ENCODE measurements at places on chromosomes 16 and 17. TPM values are rescaled to one million over a fixed set of nuclear protein-coding genes. Genes with fewer than 3 reads are reported as not detected.

GRCh38 chr17:4725646-4726310 is 5.5 kb upstream of the MED11 start:
- DNase-seq = no peak
- H3K4me1 ChIP-seq = no peaks in the 10 kb centered on the region
- H3K27ac ChIP-seq = no peak overlapping the region
- no peak overlapping the region for H3K4me3 ChIP-seq
- H3K36me3 ChIP-seq = no peaks in the 10 kb centered on the region

DNA sequence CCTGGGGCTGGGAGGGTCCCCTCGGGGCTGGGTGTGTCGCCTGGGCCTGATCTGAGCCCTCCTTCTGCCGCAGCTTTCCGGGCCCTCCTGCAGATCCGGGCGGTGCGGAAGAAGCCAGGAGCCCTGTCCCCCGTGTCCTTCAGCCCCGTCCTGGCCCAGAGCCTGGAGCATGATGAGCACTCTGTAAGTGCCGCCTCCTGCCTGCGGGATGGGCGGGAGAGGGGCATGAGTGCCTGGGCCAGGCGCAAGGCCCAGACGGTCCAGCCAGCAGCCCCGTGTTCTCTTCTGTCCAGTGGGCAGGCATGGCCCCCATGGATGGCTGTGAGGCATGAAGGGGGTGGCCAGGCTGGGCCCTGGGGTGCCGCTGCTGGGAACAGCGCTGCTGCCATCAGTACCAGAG is 16.0 kb upstream of the NUDT16L1 start:
- no peaks in the 10 kb centered on the region for H3K27me3 ChIP-seq
- H3K4me3 ChIP-seq = no peak overlapping the region

GRCh38 chr16:2048116-2048543 is 345 bp downstream of the TSC2 start:
- no peak for DNase-seq
- no peak overlapping the region for H3K27ac ChIP-seq
- H3K27me3 ChIP-seq = no peaks in the 10 kb centered on the region
- peaks cover 51% of the 10 kb centered on the region for H3K36me3 ChIP-seq
- H3K4me3 ChIP-seq = peak overlapping the region; percentile 71

DNA sequence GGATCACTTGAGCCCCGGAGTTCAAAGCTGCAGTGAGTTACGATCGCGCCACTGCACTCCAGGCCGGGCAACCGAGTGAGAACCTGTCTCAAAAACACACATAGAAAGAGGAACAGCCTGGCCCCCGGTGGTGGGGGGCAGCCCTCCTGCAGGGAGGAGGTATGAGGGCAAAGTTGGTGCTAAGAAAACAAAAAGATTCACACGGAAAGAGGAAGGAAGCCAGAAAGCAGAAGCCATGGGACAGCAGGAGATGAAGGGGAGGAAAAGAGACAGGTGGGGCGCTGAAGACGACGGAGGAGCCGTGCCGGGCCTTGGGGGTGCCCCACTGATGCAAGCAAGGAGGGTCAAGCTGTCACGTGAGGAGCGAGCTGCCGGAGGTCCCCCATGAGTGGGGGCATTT is 8.2 kb upstream of the C16orf74 start:
- H3K4me3 ChIP-seq = no peak overlapping the region
- DNase-seq = no peak
- H3K4me1 ChIP-seq = no peaks in the 10 kb centered on the region
- H3K36me3 ChIP-seq = no peaks in the 10 kb centered on the region

DNA sequence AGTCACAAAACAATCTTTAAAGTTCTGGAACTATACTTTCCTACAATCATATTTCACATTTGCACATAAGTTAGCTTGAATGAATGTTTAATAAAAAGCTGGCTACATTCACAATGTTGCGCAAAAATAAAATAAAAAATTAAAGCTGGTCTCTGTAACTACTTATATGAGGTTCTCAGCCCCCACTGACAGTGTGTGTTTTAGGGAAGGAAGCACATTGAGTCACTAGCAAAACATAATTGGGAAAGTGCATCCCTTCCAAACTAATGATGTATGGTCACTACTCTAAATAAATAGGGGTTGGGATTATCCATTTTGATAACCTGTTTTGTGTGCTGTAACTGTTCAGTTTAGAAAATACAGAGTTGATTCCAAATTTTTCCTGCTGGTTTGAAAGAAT is 251.9 kb downstream of the IRX3 start:
- no peaks in the 10 kb centered on the region for H3K4me1 ChIP-seq
- H3K4me3 ChIP-seq = no peak overlapping the region
- no peak for DNase-seq
- H3K27ac ChIP-seq = no peak overlapping the region

- no peak for DNase-seq
- H3K27me3 ChIP-seq = no peaks in the 10 kb centered on the region
- no peak overlapping the region for H3K27ac ChIP-seq
- H3K4me1 ChIP-seq = peaks cover 30% of the 10 kb centered on the region
- H3K4me3 ChIP-seq = no peak overlapping the region
These were observed 7.1 kb downstream of the ARL4D start for GRCh38 chr17:43405861-43406260.

DNA sequence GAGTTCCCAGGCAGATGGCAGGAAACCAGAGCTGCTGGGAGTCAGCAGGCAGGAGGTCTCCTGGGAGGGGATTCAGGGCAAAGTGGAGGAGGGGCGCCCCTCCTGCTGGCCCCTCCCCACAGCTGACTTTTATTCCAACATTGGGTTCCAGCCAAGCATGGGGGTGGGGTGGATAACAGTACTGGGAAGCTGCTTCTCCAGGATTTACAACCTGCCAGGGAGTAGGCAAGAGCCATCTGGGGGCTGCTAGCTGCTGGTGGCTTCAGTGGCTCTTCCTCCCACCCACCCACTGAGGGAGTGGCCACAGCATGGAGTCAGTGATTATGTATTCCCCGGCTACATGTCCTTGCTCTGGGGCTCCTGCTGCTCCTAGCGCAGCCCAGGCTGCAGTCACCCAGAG is 36.8 kb downstream of the TMEM132E start:
- no peak for DNase-seq
- H3K27ac ChIP-seq = no peak overlapping the region
- H3K4me1 ChIP-seq = no peaks in the 10 kb centered on the region
- no peaks in the 10 kb centered on the region for H3K27me3 ChIP-seq
- no peaks in the 10 kb centered on the region for H3K36me3 ChIP-seq

DNA sequence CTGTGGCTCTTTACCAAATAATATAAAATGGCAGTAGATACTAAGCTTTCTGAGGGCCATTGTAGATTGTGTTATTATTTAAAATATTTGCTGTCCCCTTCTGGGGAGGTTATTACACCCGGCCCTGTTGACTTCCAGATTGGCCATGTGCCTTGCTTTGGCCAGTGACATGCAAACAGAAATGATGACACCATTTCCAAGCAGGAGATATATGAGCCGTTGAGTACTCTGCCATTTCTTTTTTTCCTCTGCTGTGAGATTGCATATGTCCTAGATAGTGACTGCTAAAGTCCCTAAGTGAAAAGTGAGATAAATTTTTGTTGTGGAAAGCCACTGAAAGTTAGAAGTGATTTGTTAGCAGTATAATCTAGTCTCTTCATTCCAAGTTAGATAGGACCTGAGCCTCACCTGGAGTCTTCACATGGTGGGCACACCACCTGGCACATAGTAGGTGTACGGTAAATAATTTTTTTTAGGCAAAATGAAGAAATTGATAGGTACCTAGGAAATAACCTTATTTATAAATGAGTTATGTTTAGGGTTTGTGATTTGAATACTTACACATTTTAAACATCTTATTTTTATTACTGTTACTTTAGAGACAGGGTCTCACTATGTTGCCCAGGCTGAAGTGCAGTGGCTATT is 204.0 kb upstream of the CACNG5 start:
- no peaks in the 10 kb centered on the region for H3K4me1 ChIP-seq
- no peaks in the 10 kb centered on the region for H3K36me3 ChIP-seq
- no peaks in the 10 kb centered on the region for H3K27me3 ChIP-seq
- H3K27ac ChIP-seq = no peak overlapping the region

- H3K4me3 ChIP-seq = no peak overlapping the region
- peaks cover 45% of the 10 kb centered on the region for H3K36me3 ChIP-seq
- H3K27ac ChIP-seq = peak overlapping the region; percentile 50
- peaks cover 10% of the 10 kb centered on the region for H3K4me1 ChIP-seq
- H3K27me3 ChIP-seq = no peaks in the 10 kb centered on the region
- no peak for DNase-seq
These were observed 19.7 kb upstream of the C17orf107 start for GRCh38 chr17:4879601-4880000.

DNA sequence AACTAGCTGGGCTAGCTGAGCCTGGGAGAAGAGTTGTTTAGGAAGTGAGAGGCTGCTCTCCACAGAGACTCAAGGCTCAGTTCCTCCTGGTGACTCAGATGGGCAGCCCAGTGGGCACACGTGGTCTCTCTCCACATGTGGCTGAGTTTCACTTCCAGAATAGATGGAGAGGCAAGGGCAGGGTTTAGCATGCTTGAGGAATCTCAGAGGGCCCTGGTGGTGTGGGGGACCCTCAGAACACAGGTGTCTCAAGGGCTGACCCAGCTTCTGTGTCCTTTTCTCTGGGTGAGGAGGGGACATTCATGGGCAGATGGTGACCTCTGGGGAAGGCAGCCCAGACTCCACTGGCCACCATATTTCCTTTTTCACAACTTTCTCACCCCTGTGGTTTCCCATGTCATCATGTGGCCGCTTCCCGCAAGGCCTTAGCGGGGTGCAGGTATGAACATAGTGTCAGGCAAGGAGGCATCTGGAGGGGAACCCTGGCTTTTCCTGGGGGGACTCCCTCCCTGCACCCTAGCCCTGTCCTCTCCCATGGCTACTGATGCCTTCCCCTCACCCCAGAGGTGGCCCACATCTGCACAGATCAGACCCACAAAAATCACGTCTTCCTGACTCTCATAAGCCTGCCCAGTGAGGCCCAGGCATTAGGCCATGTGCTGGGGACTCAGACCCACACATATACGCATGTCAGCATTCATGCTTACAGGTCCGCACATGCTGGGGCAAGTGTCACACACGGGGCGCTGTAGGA is 3.3 kb downstream of the GRN start:
- H3K27ac ChIP-seq = no peak overlapping the region
- no peaks in the 10 kb centered on the region for H3K27me3 ChIP-seq
- no peak overlapping the region for H3K4me3 ChIP-seq
- H3K4me1 ChIP-seq = no peaks in the 10 kb centered on the region

- no peak overlapping the region for H3K4me3 ChIP-seq
- no peaks in the 10 kb centered on the region for H3K36me3 ChIP-seq
- no peak overlapping the region for H3K27ac ChIP-seq
- no peaks in the 10 kb centered on the region for H3K27me3 ChIP-seq
- DNase-seq = no peak
These were observed 43.9 kb upstream of the CCNF start for GRCh38 chr16:2385190-2385836.

DNA sequence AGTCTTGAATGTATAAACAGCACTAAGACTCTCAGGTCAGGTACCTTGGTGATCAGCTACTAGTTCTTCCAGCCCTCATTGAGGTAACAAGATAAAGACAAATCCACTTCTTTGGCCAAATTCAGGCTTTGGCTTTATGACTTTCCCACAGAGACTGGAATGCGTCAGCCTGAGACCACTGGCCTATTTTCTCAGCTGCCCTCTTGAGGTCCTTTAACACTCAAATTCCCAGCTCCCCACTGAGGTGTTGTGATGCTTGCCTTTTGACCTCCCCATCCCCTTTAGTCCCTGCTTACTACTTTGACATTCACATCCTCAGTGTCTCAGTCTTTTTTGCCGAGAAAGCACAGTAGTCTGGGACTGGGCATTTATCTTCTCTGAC is 10.6 kb downstream of the TNFAIP1 start:
- H3K27ac ChIP-seq = no peak overlapping the region
- H3K36me3 ChIP-seq = peaks cover 13% of the 10 kb centered on the region
- no peaks in the 10 kb centered on the region for H3K4me1 ChIP-seq
- H3K4me3 ChIP-seq = no peak overlapping the region

DNA sequence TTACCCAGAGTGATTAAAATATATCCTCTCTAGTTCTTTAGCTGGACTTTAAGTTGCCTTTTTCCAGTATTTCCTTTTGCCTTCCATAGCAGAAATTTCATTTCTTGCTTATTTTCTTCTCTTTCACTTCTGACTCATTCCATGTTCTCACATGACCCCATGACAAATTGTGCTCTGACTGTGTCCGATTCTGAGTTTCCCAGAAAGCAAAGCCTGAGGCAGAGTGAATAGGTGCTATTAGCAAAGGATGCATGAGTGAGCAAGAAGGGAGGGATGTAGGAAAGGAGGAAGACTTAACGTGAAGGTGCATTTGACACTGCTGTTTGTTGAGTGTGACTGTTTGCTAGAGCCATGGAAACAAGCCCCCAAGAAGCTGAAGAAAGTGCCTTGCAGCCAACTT is 82.6 kb upstream of the CNTNAP4 start:
- no peak overlapping the region for H3K4me3 ChIP-seq
- no peaks in the 10 kb centered on the region for H3K27me3 ChIP-seq
- H3K27ac ChIP-seq = peak overlapping the region; percentile 26
- H3K4me1 ChIP-seq = no peaks in the 10 kb centered on the region

DNA sequence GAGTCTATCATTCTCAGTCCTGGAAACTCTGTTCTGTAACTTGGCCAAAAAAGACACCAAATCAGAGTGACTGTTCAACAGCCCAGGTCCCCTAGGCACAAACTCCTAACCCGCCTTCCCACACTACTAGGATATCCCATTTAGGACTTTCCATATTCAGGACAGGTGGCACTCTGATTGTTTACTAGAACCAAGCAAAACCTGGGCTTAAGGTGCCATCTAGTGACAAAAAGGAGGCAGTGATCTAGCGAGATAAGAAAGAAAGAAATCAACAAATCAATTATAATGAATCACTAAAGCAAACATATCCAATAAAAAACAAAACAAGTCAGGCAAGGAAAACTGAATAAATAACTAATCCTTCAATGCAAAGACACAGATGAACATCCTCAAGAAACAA is 203.9 kb downstream of the CEP112 start:
- H3K36me3 ChIP-seq = peaks cover 6% of the 10 kb centered on the region
- no peak overlapping the region for H3K27ac ChIP-seq
- DNase-seq = no peak

DNA sequence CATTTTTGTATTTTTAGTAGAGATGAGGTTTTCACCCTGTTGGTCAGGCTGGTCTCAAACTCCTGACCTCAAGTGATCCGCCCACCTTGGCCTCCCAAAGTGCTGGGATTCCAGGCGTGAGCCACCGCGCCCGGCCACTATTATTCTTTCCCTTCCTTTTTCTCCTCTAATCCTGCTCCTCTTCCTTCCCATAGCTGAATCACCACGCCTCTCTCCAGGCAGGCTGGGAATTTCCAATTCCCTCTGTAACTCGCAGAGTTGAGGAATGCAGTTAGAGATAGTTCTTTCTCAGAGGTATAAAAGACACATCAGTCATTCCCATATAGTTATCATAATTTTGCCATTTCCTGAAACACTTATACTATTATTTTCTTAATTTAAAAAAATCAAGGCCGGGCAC is 11.2 kb downstream of the METTL16 start:
- H3K4me1 ChIP-seq = no peaks in the 10 kb centered on the region
- H3K4me3 ChIP-seq = no peak overlapping the region
- H3K27me3 ChIP-seq = no peaks in the 10 kb centered on the region
- DNase-seq = no peak

- peaks cover 27% of the 10 kb centered on the region for H3K4me1 ChIP-seq
- no peak for DNase-seq
- H3K27me3 ChIP-seq = no peaks in the 10 kb centered on the region
- no peaks in the 10 kb centered on the region for H3K36me3 ChIP-seq
- H3K27ac ChIP-seq = no peak overlapping the region
These were observed 1.4 kb downstream of the PLSCR3 start for GRCh38 chr17:7392696-7393612.

KRT20 gene
- not detected for total RNA-seq

PAM16 gene
- 66.1 TPM for total RNA-seq

ADGRG3 gene
- total RNA-seq = not detected

ICAM2 gene
- 18.0 TPM for total RNA-seq

C1QTNF1 gene
- 89.4 TPM for total RNA-seq
